ENCODE measurements at places on chromosomes 2 and 18.

- peak; percentile 60 for DNase-seq
These were observed 296.5 kb upstream of the EPAS1 start for GRCh38 chr2:46000660-46001059.

- DNase-seq: no peak
These were observed 85.2 kb upstream of the COPS8 start for GRCh38 chr2:237000481-237000880.

- no peak for DNase-seq
These were observed 73.8 kb upstream of the MGAT4A start for GRCh38 chr2:98804736-98805135.

GRCh38 chr2:134391751-134392160 lies 137.9 kb downstream of the MGAT5 start:
- DNase-seq: no peak
